ENCODE measurements at places on chromosomes 16 and 17. TPM values are rescaled to one million over a fixed set of nuclear protein-coding genes. Genes with fewer than 3 reads are reported as not detected.

DNA sequence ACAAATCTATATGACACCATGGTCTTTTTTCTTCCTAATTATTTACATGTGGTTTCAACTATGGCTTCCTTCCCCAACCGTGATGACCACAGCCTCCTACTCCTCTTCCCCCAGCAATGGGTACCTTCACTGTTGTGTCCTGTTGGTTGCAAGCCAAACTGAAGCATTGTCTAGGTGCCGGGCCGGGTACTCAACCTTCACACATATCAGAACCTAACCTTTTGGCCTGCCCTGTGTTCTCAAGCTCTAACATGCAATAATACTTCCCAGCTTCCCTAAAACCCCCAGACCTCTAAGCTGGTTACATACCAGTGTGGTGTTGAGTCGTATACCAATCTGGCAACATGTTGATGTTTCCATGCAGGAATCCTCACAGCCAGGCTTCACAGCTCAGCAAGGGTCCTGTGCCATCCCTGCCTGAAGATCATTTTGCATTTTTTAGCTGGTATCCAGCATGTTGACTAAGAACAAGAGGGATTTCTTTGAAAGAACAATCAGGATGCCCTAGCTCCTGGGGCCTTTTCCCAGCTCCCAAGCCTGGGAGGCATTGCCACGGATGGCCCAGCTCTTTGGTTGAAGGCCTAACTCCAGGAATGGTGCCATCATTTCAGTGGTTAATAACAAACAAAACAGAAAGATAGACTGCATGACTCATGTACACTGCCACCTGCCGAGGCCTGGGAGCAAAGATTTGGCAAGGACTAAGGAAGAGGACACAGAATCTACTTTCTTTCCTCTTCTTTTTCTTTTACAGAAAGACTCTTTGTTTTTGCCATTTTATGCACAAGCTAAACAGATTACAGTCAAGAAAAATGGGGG is 373.7 kb upstream of the SALL1 start:
- no peak for DNase-seq
- H3K36me3 ChIP-seq: no peaks in the 10 kb centered on the region
- H3K27ac ChIP-seq: no peak overlapping the region

DNA sequence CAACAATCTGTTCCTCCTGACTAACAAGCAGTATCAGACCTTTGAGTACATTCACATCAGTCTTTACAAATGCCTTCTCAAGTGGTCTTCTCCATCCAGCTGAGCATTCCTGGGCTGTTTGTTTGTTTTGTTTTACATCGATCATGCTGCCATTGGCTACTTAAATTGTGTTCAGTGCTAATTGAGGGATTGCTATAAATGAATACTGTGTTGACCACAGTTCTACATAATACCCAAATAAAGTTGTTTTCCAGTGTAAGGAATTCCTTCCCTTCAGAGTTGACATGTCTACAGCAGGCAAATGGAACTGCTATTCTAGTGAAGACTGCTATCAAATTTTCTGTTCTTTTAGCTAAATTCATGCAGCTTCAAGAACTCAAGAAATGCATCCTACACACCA is 3.2 kb downstream of the CDH8 start:
- peaks cover 29% of the 10 kb centered on the region for H3K27me3 ChIP-seq
- no peak overlapping the region for H3K4me3 ChIP-seq
- DNase-seq: no peak
- no peaks in the 10 kb centered on the region for H3K4me1 ChIP-seq
- H3K36me3 ChIP-seq: no peaks in the 10 kb centered on the region
- no peak overlapping the region for H3K27ac ChIP-seq

DNA sequence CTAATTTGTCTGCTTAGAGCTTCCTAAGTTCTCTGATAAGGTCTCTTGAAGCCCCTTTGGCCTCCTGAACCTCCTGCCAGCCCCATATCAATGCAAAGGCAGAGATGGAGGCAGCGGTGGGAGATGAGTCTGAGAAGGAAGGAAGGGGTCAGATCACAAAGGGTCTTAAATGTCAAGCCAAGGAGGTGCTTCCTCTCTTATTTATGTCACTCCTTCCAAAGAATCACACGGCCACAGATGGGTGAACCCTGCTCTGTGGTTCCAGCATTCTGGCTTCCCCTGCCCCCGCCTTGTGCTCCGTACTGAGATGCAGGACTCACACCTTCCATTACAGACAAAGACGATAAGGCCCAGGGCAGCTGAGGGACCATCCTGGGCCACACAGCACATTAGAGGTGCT is 96.3 kb downstream of the GSG1L start:
- no peak overlapping the region for H3K27ac ChIP-seq
- no peaks in the 10 kb centered on the region for H3K27me3 ChIP-seq
- H3K4me1 ChIP-seq: no peaks in the 10 kb centered on the region
- DNase-seq: no peak
- no peaks in the 10 kb centered on the region for H3K36me3 ChIP-seq

DNA sequence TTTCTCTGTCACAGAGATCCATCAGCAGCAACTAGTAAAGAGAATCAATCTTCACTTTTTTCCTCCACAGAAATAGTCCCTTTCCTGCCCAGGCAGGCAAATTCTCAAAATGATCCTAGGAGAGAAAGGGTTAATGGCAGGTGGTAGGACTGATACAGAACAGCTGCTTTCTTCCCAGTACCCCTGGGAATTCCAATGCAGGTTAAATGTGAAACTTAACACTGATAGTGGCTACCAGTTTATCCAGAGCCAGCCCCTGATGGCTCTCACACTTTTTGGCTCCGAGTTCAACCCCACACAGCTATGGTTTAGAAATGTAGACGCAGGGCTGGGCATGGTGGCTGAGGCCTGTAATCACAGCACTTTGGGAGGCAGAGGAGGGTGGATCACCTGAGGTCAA is 22.2 kb downstream of the MARVELD3 start:
- no peaks in the 10 kb centered on the region for H3K4me1 ChIP-seq
- no peak overlapping the region for H3K27ac ChIP-seq
- no peak for DNase-seq
- no peaks in the 10 kb centered on the region for H3K27me3 ChIP-seq
- H3K4me3 ChIP-seq: no peak overlapping the region

GRCh38 chr16:27633721-27634120 is 83.8 kb downstream of the KATNIP start:
- no peak overlapping the region for H3K4me3 ChIP-seq
- H3K27ac ChIP-seq: no peak overlapping the region
- DNase-seq: no peak
- no peaks in the 10 kb centered on the region for H3K27me3 ChIP-seq

Gene CASKIN1
- total RNA-seq: 0.05 TPM

Gene TRIM37
- total RNA-seq: 17.1 TPM

Gene CCL7
- total RNA-seq: 0.47 TPM

GRCh38 chr16:73043828-73044467 is 4.0 kb downstream of the ZFHX3 start:
- H3K27me3 ChIP-seq: peaks cover 25% of the 10 kb centered on the region
- H3K4me1 ChIP-seq: peaks cover 3% of the 10 kb centered on the region
- H3K36me3 ChIP-seq: no peaks in the 10 kb centered on the region
- H3K27ac ChIP-seq: no peak overlapping the region

GRCh38 chr16:17151335-17151734 is 319.4 kb downstream of the XYLT1 start:
- H3K27me3 ChIP-seq: no peaks in the 10 kb centered on the region
- no peaks in the 10 kb centered on the region for H3K4me1 ChIP-seq
- no peaks in the 10 kb centered on the region for H3K36me3 ChIP-seq
- H3K27ac ChIP-seq: no peak overlapping the region
- no peak overlapping the region for H3K4me3 ChIP-seq

GRCh38 chr16:67391424-67392300 is 1.6 kb downstream of the TPPP3 start:
- no peak overlapping the region for H3K4me3 ChIP-seq
- H3K36me3 ChIP-seq: no peaks in the 10 kb centered on the region
- H3K27ac ChIP-seq: no peak overlapping the region
- H3K27me3 ChIP-seq: peaks cover 37% of the 10 kb centered on the region
- no peak for DNase-seq

DNA sequence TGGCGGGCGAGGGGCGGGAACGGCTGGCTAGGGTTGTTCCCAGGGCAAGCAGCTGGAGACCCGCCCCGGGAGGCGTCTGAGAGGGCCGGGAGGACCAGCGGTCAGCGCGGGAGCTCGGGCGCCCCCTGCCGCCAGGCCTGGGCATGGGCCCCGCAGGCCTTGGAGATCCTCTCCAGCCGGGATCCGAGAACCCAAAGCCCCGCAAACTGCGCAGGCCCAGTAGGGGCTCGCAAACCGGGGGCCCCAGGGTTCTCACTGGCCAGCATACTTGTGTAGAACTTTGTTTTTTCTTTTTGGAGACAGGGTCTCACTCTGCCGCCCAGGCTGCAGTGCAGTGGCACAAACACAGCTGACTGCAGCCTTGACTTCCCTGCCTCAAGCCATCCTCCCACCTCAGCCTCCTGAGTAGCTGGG is 20.8 kb upstream of the ZNF423 start:
- no peak for DNase-seq
- H3K27ac ChIP-seq: no peak overlapping the region
- H3K4me1 ChIP-seq: no peaks in the 10 kb centered on the region
- H3K27me3 ChIP-seq: peaks cover 15% of the 10 kb centered on the region

GRCh38 chr17:55269894-55270293 is 5.1 kb downstream of the HLF start:
- H3K27ac ChIP-seq: no peak overlapping the region
- no peak overlapping the region for H3K4me3 ChIP-seq
- DNase-seq: no peak
- peaks cover 34% of the 10 kb centered on the region for H3K27me3 ChIP-seq
- H3K36me3 ChIP-seq: no peaks in the 10 kb centered on the region

DNA sequence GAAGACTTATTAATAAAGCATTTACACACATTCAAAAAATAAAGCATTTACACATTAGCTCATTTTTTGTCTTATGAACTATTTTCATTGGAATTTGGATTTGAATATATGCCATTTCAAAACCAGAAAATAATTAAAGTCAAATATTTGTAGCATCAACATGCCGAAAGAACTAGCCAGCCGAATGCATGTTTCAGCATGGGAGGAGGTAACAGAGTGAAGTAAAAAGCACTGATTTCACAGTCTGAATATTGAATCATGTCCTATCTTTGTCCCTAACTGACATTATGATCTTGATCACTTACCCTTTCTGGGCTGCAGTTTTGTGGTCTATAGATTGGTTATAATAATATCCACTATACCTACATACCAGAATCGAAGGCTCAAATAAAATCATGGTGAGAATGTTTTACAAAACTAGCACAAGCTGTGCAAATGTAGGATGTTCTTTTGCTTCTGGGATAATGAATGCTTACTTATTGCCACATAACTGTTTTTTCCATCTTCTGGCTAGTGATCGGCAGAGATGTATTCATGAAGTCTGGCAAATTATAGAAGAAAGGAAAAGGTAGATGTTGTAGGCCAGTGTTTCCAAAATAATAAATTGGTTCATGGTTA is 84.7 kb downstream of the TUBD1 start:
- no peaks in the 10 kb centered on the region for H3K4me1 ChIP-seq
- H3K27ac ChIP-seq: no peak overlapping the region
- no peaks in the 10 kb centered on the region for H3K27me3 ChIP-seq
- no peak for DNase-seq
- peaks cover 6% of the 10 kb centered on the region for H3K36me3 ChIP-seq
- no peak overlapping the region for H3K4me3 ChIP-seq

Gene TELO2
- 14.0 TPM for total RNA-seq

Gene CMTM2
- 0.94 TPM for total RNA-seq

DNA sequence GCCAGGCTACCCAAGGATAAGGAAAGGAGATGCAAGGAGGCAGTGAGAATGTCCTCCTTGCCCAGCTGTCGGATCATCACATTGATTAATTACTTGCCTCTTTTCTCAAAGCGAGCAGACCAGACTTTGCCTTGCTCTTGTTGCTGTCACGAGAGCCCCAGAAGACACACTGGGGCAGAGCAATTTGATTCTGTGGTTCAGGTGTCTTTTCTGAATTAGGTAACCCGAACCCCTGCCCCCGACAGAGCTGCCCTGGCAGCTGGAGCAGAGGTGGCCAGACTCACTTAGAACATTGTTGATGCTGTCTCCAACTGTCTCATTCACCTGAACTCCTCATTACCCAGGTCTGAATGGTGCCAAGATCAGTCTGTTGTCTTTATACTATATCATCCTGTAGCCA is 34.3 kb downstream of the VAT1L start:
- no peak overlapping the region for H3K27ac ChIP-seq
- no peak overlapping the region for H3K4me3 ChIP-seq
- DNase-seq: no peak
- no peaks in the 10 kb centered on the region for H3K4me1 ChIP-seq
- H3K27me3 ChIP-seq: no peaks in the 10 kb centered on the region
- no peaks in the 10 kb centered on the region for H3K36me3 ChIP-seq

Gene TEX14
- total RNA-seq: 0.33 TPM

DNA sequence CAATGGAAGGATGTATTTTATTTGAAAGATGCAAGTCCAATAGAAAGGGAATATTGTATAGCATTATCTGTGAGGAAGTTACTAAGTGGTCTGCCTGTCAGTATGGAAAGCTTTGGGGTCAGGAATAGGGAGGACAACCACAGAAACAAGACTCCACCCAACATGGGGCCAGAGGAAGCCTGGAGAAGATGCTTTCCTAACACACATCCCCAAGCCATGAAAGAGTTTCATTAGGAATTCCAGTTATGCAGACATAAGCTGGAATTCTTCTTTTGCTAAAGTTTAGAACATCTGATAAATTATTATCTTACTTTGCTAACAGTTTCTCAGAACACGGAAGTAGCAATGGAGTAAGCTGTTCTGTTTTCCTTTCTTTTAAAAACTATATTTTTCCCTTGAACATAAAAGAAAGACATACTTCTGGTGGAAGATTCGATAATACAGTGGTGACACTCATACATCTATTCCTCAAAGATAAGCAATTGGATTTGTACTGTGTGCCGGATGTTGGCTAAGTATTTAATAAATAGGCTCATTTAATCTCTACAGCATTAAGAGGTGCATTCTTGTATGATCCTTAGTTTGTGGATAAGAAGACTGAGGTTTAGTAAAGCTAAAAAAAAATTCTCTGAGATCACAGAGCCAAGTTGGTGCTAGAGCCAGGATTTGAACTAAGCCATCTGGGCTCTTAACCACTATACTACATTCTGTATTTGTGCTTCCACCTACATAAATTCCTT is 51.0 kb upstream of the GAS7 start:
- no peaks in the 10 kb centered on the region for H3K36me3 ChIP-seq
- no peak for DNase-seq
- no peaks in the 10 kb centered on the region for H3K4me1 ChIP-seq
- no peak overlapping the region for H3K4me3 ChIP-seq

Measured in thymus (tissue), 14 donors.